A549 treated with AZD2906 at 1 μM for 4 hours (cell line): ENCODE measurements at places on chromosomes 7 and 10. TPM values are rescaled to one million over a fixed set of nuclear protein-coding genes. Genes with fewer than 3 reads are reported as not detected.

Gene CXCL12
- 0.08 to 0.25 TPM (median 0.19 TPM) in 5 replicates for total RNA-seq

Gene LGI1
- total RNA-seq: not detected in 5 replicates

Gene ARMH3
- total RNA-seq: 9.6 to 12.1 TPM (median 11.1 TPM) in 5 replicates

Gene MKRN1
- total RNA-seq: 49.3 to 71.5 TPM (median 53.2 TPM) in 5 replicates

Gene METTL27
- total RNA-seq: 6.8 to 13.2 TPM (median 10.6 TPM) in 5 replicates
